Foreskin keratinocyte (primary cell): ENCODE measurements at places on chromosomes 12 and 14. TPM values are rescaled to one million over a fixed set of nuclear protein-coding genes. Genes with fewer than 3 reads are reported as not detected.

GRCh38 chr12:84157170-84157569, 755.4 kb downstream of the SLC6A15 start:
- DNase-seq, result no peak

GRCh38 chr12:55938826-55939501, 8.0 kb downstream of the DGKA start:
- no peak for DNase-seq

DNA sequence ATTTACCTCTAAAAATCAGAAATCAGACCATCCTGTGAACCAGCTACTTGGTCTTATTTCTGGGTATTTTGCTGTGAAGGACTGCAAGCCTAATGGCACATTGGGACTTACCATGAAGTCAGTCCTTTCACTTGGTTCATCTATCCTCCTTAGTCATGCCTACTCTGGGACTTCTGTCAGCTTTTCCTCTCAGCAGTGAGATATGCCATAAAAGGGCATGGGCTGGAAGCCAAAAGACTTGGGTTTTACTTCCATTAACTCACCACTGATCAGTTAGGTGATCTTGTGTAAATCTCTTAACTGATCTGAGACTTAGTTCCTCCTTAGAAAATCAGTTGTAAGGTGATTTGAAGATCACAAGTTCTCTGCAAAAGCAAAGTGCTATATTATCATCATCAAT, 116.5 kb downstream of the PAH start:
- DNase-seq, result no peak

- no peak for DNase-seq
These were observed 818 bp downstream of the VPS33A start for GRCh38 chr12:122265476-122265875.

DNA sequence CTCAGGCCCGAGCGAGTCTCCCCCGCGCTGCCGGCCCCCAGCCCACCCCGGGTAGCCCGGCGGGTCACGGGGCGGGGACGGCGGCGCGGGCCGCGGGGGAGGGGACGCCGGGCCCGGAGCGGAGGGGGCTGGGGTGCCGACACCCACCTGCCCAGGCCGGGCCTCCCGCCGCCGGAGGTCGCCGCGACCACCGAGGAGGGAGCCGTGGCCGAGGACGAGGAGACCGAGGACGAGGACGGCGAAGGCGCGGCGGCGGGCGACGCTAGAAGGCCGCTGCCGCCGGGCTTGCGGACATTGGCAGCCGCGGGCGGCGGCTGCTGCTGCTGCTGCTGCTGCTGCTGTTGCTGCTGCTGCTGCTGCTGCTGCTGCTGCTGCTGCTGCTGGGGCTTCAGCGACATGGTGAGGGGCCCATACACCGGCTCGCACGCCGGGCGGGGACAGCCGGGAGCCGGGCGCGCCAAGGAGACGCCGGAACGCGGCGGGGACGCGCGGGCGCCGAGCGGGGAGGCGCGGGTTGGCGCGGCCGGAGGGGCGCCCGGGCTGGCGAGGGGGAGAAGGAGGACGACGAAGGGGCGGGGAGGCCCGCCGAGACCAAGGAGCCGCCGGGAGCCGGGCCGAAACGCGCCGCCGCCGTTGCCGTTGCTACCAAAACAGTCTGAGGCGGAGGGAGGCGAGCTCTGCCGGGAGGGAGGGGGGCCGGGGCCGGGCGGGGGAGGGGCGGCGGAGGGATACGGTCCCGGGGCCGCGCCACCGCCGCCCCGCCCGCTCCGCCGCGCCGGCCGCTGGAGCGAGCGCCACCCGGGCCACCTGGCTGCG, at the start of gene ATXN2:
TSS of gene ATXN2 (minus strand) at position 679 of the 816 bp plus-strand sequence. CDS start at position 398, 281 bp downstream.
- DNase-seq, result peak; percentile 16

SLCO1C1 gene
- total RNA-seq, result not detected in 2 replicates

DNA sequence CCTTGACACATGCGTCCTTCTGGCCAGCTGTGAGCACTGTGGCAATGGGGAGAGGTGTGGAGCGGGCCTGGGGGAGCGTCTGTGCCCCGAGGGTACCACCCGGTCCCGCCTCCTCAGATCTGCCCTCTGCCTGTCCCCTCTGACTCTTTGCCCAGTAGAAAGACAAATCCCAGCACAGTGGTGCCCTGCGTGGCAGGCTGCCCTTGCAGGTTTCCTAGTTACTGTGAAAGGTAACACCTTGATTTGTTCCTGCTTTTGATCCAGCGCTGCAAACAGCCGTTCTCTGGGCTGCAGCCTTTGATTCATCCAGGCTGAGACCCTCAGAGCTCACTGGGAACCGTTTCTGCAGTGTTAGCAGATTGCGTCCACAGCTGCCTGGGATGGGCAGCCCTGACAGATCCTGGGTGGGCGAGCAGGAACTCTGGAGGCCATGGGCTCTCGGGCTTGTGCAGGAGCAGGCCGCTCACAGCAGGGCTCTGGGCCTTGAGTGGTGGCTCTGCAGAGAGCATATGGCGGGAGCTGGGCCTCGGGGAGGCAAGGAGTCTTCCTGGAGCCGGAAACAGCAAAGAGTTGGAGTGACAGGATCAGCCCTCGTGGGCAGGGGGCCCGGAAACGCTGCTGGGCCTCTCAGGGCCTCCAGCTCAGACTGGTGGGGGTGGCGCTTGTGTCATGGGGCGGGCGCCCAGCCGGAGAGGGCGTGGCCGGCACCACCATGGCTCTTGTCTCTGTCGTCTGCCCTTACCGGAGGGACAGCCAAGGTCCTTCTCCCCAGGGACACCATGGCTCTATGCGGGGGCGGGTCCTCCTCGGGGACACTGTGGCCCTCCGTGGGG, 16.6 kb downstream of the FBRSL1 start:
- DNase-seq, result no peak

DNA sequence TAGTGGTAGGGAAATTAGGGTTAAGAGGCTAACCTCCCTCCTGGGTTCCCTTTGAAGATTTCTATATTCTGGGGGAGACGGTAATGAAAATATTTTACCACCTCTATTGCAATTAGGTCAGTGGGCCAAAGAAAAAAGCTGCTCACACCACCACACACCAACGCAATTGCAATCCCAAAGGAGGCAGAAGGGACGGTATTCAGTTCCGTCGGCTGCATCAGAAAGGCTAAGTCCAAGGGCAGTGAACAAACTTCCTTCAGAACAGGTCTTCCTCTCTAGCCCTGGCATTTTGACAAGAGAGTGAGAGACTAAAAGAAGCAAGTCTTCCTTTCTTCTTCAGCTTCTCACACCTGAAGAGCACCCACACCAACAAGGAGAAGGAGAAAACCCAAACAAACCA, 51.2 kb downstream of the OTX2 start:
- DNase-seq, result no peak

GRCh38 chr12:47763481-47764346, 5.0 kb upstream of the RAPGEF3 start:
- DNase-seq, result peak; percentile 85

SCNN1A gene
- total RNA-seq, result 1.1 and 3.2 TPM in 2 replicates

DNA sequence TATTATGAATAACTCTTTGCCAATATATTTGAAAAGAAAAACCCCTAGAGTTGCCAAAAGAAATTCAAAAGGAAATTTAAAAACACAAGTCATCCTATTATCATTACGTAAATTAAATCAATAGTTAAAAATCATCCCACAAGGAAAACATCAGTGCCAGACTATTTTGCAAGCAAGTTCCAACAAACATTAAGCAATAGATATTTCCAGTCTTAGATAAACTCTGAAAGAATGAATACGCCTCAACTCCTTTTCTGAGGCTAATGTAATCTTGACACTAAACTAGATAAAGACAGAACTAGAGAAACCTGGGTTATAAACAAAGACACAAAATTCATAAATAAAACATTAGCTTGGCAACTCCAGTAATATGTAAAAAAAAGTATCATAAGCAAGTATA, 245.9 kb downstream of the FOXN3 start:
- DNase-seq, result no peak

KIF5A gene
- 0.10 and 0.11 TPM in 2 replicates for total RNA-seq

GRCh38 chr14:38593476-38593875, 337.6 kb upstream of the CLEC14A start:
- DNase-seq, result no peak

TMEM229B gene
- total RNA-seq, result 2.2 and 3.4 TPM in 2 replicates

JKAMP gene
- total RNA-seq, result 45.4 and 47.0 TPM in 2 replicates

- DNase-seq, result no peak
These were observed 9.9 kb downstream of the AHSA1 start for GRCh38 chr14:77467801-77468200.

- no peak for DNase-seq
These were observed 104.2 kb upstream of the AMN1 start for GRCh38 chr12:31832740-31833729.

GRCh38 chr14:32252030-32252670, 49.1 kb upstream of the RNU6-8 start:
- no peak for DNase-seq

DNA sequence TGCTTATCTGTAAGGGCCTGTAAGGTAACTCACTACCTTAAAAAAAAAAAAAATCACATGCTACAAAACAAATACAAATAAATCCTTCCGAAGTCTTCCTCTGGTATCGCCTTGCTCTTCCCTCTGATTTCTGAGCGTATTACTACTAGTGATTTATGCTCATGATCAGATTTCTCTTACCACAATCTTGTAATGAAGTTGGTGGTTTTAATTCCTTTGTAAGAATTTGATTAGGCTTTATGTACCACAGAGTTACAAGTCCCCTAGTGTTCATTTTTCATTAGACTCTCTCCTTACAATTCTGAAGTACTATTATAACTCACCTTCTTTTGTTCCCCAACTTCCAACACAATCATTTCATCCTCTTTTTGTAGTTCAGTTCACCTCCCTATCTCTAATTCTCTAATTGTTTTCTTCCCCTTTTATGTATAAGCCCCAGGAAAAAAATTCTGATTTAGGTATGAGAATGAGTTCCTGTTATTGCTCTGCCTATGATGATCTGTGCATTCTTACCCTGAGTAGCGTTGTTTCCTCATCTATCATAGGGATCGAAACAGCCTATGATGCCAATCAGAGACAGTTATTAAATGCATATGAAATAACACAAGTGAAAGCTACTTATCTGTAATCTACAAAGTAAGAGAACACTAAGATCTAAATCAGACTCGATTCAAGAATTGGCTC, 81.5 kb downstream of the EPS8 start:
- DNase-seq, result no peak

ST8SIA1 gene
- 0.46 and 0.54 TPM in 2 replicates for total RNA-seq

- peak; percentile 85 for DNase-seq
These were observed 26.2 kb downstream of the ZCRB1 start for GRCh38 chr12:42299392-42300308.

CD9 gene
- 577 and 589 TPM in 2 replicates for total RNA-seq

ERBB3 gene
- 12.1 and 13.3 TPM in 2 replicates for total RNA-seq

- DNase-seq, result no peak
These were observed 135.2 kb downstream of the DACT1 start for GRCh38 chr14:58772794-58773620.

NID2 gene
- total RNA-seq, result 1.5 and 4.6 TPM in 2 replicates

AMDHD1 gene
- total RNA-seq, result 0.14 and 0.37 TPM in 2 replicates

GRCh38 chr14:74763803-74764531, 851 bp downstream of the YLPM1 start:
- DNase-seq, result peak; percentile 42

DNA sequence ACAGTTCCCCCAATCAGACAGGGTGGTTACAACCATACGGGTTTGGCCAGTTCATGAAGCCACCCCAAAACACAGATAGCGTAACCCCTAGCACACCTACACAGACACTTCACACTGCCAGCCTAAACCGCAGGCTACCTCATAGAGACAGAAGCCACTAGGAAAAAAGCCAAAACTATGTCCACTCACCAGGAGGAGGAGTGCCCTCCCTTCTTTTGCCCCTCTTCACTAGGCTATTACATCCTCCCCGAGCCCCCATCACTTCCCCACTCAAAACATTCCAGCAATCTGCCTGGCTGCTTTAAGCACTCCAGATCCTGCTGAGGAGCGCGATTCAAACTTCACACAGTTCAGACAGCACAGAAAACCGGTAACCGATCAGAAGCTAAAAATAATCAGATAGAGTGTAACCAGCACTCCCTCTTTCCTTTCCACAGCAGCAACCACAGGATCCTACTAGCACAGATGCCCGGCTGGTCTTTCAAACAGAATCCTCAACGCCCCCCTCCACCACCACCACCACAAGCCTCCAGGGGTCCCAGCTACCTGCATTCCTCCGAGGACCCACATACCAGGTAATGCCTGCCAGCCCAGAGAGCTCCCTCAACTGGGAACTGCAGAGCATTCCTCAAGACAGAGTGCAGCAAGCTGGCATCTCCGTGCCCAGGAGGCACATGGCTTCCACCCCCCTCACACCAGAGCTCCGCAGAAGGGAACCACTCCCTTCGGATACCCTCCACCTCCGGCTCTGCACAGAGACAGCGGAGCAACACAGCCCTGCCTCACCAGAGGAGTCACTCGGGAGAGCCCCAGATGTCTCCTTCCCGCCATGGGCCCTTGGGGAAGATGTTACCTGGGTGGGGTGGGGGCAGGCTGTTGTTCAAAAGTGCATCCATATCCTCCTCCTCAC, 1.5 kb downstream of the CHD4 start:
- DNase-seq, result peak; percentile 19

DNA sequence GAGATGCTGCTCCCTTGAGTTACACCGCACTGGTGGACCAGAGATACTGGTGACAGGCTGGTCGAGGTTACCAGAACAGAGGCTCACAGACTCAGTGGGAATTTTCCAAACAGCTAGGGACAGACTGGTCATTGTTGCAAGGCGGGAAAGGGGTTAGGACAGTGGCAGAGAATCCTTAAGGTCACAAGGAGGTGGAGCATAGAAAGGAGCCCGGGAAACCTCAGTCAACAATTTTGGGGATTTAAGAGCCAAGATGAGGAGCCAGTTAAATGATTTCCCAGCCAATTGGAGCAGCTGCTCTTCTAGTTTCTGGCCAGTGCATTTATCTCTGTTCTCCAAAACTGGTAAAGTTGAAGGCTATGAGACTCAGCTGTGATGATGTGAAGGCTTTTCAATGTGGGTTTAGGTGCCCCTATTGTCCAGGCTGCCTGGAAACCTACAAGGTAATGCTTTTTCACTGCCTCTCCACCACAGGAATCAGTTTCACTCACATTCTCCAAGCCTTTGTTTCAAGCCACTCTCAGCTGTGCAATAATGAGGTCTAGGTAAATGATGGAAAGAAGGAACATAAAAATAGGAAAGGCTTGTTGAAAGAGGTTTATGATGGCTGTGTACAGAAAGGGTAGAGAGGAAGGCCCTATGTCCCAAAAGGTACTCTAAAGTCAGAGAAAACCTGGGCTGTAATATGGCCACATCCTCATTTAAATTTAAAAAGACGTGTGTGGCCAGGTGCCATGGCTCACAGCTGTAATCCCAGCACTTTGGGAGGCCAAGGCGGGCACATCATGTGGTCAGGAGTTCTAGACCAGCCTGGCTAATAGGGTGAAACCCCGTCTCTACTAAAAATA, 7.0 kb upstream of the TNS2 start:
- DNase-seq, result no peak

- peak; percentile 45 for DNase-seq
These were observed 27.3 kb downstream of the TTC5 start for GRCh38 chr14:20278414-20278813.

- no peak for DNase-seq
These were observed 25.8 kb upstream of the CLEC4E start for GRCh38 chr12:8566525-8566924.
